ENCODE measurements at places on chromosomes 5 and 9.

DNA sequence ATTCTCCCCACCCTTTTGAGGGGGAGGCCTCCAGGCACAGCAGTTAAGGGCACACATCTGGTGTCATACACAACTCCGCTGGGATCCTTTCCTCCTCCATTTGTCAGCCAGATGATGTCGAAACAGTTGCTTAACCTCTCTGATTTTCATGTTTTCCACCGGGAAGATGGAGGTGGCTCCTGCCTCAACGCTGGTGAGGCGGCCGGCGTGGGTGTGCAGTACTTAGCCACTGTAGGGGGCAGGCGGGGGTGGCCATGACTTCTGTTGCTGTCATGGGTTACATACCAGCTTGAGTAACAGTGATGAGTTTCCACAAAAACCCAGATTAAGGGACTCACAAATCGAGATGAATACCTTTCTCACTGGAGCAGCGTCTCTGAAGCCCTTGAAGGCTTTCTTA lies 63.1 kb upstream of the EPB41L4B start:
- DNase-seq: no peak

GRCh38 chr5:90881626-90882150 lies 323.1 kb downstream of the ADGRV1 start:
- DNase-seq: peak; percentile 67

- DNase-seq: peak; percentile 46
Measured at GRCh38 chr5:148820461-148821395, 5.7 kb upstream of the ADRB2 start.

- no peak for DNase-seq
Measured at GRCh38 chr5:148454576-148454975, 70.8 kb downstream of the FBXO38 start.

GRCh38 chr5:157280927-157281326 lies 15.0 kb downstream of the CYFIP2 start:
- DNase-seq: peak; percentile 32

GRCh38 chr9:93671020-93671338 lies 94.6 kb downstream of the PHF2 start:
- DNase-seq: no peak

- DNase-seq: no peak
Measured at GRCh38 chr5:169052207-169052606, 248.7 kb downstream of the SLIT3 start.

GRCh38 chr5:125043781-125044391 lies 297.4 kb upstream of the ZNF608 start:
- DNase-seq: peak; percentile 96

DNA sequence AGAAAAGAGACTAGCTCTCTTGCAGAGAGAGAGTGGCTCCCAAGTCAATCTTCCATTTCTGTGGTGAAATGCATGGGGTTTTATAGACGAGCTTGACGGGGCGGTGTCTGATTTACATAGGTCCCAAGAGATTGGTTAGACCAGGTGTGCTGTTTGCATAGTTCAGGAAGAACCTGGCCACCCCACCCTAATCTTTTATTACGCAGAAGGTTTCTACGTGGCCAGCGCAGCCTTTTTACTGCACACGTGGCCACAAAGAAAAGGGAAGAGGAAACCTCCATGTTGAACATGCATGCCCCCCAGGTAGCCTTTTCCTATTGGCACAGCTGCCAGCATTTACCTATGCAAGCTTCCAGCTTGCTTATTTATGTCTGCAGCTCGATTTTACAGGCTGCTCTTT lies 92.1 kb downstream of the CAVIN4 start:
- DNase-seq: no peak

DNA sequence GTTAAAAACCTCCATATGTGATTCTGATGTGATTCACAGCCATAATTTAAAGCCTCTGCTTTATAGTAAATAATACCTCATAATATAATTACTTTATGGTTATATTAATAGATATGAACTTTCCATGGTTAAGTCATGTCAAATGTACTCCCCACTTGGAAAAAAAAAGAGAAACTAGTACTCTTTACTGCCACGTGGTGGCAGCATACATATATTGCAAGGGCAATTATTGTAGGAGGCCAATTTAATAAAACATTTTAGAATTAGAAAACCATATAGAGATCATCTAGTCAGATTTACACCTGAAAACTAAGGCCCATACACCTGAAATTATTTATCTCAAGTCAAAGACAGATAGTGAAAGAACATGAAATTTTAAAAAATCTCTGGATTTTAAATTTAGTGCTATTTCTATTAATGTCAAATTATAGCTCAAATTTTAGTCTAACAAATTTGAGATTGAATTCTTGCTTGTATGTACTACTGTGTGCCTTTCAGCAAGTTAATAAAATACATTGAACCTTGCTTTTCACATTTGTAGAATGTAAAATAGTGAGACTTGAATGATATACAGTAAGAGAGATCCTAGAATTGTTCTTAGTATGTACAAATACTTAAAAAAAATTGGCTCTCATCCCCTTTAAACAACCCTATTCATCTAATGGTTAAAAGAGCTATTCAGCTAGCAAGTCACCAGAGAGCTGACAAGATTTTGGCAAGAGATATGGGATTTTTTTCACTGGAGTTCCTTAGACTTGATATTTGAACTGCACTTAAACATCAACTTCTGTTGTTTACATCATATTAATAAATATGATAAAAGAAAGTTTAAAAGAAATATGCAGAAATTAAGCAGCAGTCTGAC lies 603.8 kb downstream of the TLE4 start:
- peak; percentile 50 for DNase-seq

GRCh38 chr9:92608241-92608908 lies 61.6 kb downstream of the IPPK start:
- no peak for DNase-seq

GRCh38 chr5:26740182-26740581 lies 298.2 kb downstream of the CDH9 start:
- no peak for DNase-seq

DNA sequence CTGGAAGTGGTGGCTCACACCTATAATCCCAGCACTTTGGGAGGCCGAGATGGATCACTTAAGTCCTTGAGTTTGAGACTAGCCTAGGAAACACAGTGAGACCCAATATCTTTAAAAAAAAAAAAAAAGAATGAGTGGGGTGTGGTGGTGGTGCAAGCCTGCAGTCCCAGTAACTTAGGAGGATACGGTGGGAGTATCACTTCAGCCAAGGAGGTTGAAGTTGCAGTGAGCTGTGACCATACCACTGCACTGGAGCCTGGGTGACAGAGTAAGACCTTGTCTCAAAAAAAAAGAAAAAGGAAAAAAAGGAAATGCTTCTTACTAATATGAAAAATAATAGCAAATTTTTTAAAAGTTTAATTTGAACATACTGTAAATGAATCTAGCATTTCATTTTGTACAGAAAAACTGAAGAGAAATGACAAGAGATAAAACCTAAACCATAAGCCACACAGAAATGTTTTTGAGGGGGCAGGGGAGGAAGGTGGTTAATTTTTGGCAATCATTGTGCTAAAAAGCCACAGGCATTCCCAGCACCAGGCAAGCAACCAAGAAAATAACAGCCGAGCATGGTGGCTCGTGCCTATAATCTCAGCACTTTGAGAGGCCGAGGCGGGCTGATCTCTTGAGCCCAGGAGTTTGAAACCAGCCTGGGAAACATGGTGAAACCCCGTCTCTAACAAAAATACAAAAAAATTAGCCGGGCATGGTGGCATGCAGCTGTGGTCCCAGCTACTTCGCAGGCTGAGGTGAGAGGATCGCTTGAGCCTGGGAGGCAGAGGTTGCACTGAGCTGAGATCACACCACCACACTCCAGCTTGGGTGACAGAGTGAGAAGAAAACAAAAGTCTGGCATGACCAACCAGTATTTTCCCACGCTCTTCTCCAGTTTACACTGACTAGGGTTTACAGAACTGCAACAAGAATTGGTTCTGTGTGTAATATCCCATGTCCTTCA lies 114.5 kb upstream of the NR5A1 start:
- peak; percentile 72 for DNase-seq

- DNase-seq: no peak
Measured at GRCh38 chr5:131792896-131793295, 3.9 kb downstream of the FNIP1 start.

DNA sequence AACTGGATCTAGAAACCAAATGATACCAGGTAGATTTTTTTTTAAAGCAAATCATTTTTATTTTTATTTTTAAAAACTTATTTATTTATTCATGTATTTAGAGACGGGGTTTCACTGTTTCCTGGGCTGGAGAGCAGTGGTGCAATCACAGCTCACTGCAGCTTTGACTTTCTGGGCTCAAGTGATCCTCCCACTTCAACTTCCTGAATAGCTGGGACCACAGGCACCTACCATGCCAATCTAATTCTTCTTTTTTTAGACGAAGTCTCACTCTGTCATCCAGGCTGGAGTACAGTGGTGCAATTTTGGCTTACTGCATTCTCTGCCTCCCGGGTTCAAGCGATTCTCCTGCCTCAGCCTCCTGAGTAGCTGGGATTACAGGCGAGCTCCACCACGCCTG lies 41.3 kb upstream of the CDK20 start:
- no peak for DNase-seq

GRCh38 chr5:21646469-21646868 lies 1206.7 kb downstream of the CDH12 start:
- DNase-seq: no peak

DNA sequence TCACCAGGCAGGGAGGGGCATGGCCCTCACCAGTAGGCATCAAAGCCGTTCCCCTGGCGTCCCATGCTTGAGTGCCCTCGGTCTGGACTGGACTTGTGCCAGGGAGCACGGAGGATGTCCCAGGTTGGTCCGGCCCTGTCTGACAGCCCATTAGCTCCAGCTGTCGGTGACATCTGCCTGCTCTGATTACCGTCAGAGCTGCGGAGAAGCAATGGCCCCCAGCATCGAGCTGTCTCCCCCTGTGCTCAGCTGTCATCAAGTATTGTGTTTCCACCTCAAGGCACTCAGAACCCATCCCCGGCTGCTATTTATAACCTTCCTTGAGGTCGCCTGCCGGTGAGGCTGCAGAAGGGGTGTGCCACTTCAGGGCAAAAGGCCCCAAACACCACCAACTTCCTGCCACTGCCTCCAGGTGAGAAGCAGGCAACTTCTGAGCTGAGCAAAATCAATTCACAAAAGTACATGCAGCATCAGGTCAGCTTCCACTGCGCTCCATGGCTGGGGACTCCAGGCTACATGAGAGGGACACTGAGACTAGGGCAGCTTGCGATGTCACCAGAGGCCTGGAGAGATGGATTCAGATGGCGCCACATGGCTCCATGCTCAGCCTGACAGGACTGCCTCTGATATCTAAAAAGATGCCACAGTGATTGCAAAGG lies 142.7 kb downstream of the C5orf15 start:
- peak; percentile 59 for DNase-seq

GRCh38 chr9:80062567-80062966 lies 490.8 kb downstream of the TLE4 start:
- peak; percentile 58 for DNase-seq

GRCh38 chr9:17775656-17776055 lies 196.8 kb downstream of the SH3GL2 start:
- DNase-seq: no peak

GRCh38 chr5:32057187-32058096 lies 116.7 kb downstream of the GOLPH3 start:
- no peak for DNase-seq

DNA sequence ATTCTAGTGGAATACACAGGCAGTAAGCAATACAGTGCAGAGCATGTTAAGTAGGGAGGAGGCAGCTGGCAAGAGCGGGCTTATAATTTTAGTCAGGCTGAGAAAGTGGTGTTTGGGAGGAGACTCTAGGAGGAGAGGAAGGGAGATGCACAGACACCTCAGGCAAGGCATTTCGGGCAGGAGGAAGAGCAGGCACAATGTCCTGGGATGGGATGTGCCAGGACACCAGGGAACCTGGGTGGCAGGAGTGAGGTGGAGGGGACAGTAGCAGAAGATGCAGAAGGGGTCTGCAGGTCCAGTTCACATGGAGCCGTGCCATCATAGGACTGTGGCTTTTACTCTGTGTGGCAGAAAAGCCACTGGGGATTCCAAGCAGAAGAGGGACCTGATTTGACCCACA lies 143.7 kb upstream of the FSTL4 start:
- no peak for DNase-seq

DNA sequence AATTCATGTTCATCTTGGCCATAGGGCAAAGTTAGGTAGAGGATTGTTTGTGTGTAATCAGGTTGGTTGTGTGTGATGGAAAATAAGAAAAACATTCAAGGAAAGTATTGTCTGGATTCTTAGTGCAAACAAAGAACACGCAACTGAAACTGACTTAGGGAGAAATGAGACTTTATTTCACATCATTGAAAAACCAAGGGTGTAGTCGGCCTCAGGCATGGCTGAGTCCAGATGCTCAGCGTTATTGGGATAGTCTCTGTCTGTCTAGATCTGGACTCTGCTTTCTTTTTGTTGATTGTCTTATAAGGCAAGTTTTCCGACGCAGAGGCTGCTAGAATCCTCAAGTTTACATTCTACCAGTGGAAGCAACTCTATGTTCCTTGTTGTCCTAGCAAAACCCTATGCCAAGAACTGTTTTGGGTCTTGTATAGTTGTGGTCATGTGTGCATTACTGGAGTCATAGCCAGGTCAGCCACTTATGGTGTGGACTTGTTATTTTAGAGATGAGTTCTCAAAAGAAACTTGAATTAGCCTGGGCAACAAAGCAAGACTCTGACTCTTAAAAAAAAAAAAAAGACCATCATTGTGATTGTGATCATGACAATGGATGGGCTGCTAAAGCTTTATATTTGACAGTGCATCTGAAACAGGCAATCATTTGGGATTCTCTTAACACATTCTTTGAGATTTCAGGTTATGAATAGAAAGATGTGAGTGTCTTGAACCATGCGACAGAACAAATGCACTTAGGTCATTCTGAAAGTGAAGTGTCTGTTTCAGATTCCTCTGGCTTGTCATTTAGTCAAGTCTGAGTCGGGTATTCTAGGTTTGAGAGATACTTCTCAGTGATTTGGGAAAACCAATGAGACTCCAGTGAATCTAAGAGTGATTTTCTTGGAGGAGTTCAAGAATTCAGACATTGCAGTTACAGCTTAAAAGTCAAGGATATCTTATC lies 82.6 kb downstream of the DOCK2 start:
- DNase-seq: no peak

DNA sequence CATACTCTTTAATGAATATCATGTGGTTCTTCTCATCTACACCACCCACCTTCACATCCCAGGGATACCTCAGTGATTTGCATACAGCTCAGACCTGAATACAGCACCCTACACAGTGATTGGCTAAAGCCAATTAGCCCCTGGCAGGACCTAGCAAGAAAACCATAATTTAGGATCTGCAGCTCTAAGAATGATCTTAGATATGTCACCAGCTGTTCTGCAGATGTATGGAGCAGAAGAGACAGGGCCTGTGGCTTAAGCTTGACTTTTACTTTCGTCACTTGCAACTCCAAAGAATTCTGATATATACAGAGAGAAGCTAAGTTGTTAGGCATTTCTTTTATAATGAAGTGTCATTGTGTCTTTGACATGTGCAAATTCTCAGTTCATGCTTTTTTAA lies 483.2 kb upstream of the C9orf72 start:
- no peak for DNase-seq

GRCh38 chr9:3912280-3912679 lies 386.5 kb upstream of the RFX3 start:
- DNase-seq: no peak

- DNase-seq: peak; percentile 41
Measured at GRCh38 chr9:13324988-13325387, 45.5 kb upstream of the MPDZ start.

All from kidney tubule cell (primary cell).